ENCODE measurements at places on chromosomes 3 and 15.

DNA sequence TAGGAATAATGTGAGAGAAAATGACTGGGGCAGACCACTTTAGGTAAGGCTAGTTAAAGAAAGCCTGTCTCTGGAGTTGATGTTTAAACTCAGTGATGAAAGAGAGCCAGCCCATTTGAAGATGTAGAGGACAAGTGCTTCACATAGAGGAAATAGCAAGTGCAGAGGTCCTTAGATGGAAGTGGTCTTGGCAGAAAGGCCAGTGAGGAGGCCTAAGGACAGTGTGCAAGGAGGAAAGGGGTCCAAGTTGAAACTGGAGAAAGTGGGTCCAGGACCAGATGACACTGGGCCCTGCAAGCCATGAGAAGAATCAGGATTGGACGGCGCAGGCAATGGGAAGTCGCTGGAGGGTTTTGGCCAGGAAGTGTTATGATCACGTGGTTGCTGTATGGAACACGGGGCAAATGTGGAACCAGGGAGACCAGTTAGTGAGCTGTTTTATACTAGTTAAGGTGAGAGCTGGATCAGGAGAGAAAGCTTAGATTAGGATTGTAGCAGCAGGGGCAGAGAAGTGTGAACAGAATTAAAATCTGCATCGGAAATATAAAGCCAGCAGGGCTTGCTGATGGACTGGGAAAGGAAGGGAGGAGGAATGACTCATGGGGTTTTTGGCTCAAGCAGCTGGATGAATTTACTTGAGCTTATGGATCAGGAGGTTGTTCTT lies 48.0 kb upstream of the SCAANT1 start:
- DNase-seq: no peak

GRCh38 chr3:36871379-36872126 lies 73.3 kb downstream of the TRANK1 start:
- DNase-seq: no peak

DNA sequence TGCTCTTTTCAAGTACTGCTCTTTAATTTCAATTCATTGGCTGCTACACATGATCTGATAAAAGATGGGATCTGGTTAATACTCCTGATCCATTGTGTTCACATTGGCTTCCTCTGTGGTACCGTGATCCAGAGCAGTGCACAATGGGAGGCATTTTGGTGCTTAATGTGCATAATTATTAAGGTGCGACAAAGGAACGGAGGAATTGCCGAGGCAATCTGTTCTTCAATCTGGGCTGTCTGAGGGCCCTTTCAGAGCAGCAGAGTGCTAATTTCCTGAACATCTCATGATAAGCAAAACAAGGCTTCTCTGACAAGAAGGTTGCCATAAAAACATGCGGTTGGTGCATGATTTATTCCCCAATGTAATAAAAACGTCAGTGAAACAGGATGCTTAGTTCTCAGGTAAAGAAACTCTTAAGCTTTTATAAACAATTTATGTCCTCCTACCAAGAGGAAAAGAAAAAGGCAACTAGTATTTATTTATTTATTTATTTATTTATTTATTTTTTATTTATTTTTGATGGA lies 64.0 kb upstream of the EPHA3 start:
- DNase-seq: no peak

DNA sequence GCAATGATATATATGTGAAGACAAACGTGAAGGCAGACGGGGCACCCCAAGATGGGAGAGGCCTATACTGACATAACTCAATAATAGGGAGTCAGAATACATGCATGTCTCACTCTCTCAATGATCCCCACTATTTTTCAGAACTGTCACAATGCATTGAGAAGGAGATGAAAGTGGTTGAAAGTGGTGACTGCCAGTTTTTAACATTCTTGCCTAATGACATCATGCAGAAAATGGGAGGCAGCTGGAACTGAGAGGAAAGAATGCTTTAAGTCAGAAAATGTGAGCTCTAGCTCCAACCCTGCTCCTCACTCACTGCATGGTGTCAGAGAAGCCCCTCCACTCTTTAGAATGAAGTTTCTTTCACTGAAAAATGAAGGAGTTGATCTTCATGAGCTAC lies 55.3 kb upstream of the P2RY1 start:
- DNase-seq: no peak

- no peak for DNase-seq
Observed at GRCh38 chr3:186176373-186176990, 67.6 kb upstream of the ETV5 start.

DNA sequence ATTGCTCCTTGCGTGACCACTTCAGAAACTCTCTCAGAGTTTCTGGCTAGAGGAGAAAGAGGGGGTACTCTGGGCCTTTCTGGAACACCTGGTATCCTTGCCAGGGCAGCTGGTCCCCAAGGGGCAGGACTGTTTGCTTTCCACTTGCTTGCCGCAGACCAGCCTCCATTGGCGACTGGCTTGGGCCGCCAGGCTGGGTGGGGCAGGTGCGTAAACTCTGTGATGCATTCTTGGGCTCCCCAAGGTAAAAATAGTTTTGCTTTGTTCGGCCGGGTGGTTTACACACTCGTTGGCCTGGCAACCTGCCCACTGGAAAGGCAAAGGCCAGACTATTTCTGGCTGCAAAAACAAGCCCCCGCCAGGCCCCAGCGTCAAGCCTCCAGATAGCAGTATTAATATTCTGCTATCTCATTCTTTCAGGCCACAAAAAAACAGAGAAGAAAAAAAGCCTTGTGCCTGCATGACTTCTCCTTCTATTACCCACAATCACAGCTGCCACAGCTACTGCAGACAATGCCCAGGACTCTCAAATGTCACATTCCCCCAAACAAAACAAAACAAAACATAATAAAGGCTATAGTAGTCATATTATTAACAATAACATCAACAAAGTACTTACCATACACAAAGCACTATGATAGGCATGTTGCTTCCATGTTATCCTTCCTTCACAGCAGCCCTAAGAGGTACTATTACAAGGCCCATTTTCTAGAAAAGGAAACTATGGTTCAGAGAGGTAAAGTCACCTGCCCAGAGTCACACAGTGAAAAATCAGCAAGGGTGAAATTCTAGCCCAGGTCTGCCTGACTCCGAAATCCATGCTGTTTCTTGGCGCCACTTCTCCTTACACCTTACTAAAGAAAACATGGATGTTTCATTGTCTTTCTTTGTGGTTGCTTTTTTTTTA lies 14.0 kb upstream of the SSUH2 start:
- no peak for DNase-seq

DNA sequence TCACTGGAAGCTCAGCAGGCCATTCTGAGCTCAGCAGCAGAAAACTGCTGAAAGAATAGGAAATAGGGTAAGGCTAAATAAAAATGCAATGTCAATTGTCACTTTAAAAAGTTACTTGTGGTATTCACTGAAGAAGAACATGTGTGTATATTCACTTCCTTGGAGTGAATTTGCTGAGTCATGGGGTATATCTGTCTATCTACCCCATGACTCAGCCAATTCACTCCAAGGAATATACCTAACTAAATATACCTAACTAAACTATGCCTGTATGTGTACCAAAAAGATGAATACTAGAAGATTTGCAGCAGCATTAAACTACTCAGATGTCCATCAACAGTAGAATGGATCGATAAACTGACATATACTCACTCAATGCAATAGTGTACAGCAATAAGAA lies 69.5 kb upstream of the KCNAB1 start:
- DNase-seq: no peak

GRCh38 chr3:13851091-13851849 lies 28.6 kb downstream of the WNT7A start:
- DNase-seq: no peak

- DNase-seq: no peak
Observed at GRCh38 chr3:9019259-9019961, 56.1 kb upstream of the RAD18 start.

GRCh38 chr15:66766282-66767230 lies 64.5 kb downstream of the SMAD6 start:
- DNase-seq: no peak

GRCh38 chr3:105334138-105334882 lies 32.4 kb upstream of the ALCAM start:
- DNase-seq: no peak

DNA sequence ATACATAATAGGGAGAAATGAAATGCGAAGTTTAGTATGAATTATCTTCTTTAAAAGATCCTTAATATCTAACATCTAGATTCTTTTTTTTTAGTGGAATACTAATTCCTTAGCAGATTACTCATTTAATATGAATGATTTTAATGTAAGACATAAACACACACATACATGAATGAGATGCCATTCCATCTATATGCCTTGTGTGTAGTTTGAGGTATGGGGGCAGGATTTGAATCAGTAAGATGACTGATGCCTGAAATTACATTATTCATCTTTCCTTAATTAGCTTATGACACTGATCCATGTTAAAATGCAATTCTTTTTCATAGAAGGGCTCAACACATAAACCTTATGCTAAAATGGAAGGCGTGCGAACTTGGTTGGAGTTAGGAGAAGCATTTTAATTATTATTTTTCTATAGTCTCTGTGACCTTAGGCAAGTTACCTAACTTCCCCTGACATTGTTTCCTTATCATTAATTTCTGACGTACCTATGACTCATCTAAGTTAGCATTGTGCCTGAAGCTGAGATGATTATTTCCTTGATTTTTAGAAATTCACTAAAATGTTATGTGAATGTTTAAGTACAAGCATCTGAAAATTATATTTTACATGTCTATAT lies 10.8 kb upstream of the BNIP2 start:
- no peak for DNase-seq

GRCh38 chr3:9158865-9159630 lies 90.4 kb downstream of the SRGAP3 start:
- no peak for DNase-seq

GRCh38 chr3:14962762-14963161 lies 15.4 kb downstream of the NR2C2 start:
- DNase-seq: no peak

DNA sequence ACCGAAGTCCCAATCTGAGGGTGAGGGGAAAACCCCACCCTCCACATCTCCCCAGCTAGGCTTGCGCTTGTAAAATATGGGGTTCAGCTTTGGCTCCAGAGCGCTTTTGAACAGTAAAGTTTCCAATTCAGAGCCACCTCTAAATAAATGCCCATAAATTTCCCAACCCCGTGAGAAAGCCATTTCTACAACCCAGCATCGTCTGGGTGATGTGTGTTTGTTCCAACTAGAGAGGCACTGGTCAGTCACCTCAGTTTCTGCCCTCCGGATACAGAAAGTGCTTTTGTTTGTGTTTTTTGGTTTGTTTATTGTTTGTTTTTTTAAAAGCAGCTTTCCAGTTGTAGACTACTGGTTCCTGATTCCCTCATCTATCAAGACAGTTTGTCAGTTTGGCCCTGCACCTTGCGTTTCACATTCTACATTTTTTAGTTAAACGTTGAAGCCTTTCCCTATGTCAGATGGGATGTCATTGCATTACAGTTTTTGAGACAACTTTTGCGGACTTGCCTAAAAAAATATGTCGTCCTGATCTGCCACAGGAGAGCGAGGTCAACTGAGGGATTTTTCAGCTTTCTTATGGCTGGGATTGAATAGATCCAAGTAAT lies 15.0 kb upstream of the SOX2 start:
- no peak for DNase-seq

DNA sequence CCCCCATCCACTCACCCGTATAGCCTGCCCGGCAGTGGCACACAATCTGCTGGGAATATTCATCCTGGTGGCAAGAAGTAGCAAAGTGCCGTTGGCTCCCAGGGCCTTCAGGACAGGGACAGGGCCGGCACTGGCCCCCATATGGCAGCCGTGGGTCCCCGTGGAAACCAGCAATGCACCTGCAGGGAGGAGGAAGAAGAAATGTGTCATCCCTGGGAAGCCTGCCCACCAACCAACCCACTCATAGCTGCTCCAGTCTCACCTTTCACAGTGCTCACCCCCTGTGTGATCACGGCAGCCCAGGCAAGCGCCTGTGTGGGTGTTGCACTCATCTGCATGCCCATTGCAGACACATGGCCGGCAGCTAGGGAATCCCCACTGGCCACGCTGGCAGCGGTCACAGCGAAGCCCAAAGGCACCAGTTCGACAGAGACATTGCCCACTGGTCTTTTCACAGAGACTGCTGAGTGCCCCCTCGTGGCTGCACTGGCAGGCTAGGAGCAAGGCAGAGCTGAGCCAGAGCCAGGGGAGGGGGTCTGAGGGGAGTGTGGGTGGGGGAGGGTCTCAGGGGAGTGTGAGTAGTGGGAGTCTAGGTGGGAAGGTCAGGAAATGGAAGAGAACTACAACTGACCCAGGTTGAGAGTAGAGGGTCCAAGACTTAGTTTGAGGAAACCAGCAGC lies 4.5 kb upstream of the USP19 start:
- no peak for DNase-seq

DNA sequence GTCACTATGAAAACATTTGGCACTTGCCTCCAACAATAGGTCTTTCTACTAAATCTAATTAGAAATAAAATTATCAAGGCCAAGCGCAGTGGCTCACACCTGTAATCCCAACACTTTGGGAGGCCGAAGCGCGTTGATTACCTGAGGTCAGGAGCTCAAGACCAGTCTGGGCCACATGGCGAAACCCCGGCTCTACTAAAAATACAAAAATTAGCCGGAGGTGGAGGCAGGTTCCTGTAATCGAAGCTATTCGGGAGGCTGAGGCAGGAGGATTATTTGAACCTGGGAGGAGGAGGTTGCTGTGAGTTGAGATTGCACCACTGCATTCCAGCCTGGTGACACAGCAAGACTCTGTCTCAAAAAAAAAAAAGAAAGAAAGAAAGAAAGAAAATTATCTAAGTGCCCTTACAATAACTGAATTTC lies 1.6 kb upstream of the PLD1 start:
- DNase-seq: no peak

DNA sequence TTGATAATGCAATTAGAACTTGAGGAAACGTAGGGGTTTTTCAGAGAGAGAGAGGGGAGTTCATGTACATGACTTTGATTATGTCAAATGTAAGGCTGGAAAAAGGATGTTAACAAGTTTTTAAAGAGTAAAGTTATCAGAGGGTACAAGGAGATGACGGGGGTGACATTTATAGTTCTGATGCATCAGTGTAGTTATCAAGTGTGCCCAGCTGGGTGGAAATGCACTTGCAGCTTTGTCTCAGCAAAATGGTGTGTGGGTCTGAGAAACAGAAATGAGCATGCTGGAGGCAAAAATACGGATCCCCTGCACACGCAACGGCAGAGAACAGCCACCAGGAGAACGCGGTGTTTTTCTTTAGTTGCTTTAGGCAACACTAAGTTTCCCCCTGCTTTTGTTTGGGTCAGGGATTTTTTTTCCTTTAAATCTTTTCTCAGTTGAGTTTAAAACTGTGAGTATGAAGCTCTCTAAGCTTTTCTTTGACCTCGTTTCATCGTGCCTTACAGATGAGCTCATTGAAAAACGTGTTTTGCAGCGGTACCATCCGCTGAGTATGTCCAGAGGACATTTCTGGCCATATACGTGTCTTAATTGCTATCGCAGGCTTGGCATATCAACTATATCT lies 205.4 kb downstream of the PDZRN3 start:
- no peak for DNase-seq
